MM.1S (cell line): ENCODE measurements at places on chromosomes 13 and 19.

- DNase-seq, result no peak
Measured at GRCh38 chr13:59478908-59479307, 684.8 kb downstream of the DIAPH3 start.

GRCh38 chr19:29404951-29405727, 120.7 kb upstream of the VSTM2B start:
- DNase-seq, result no peak

GRCh38 chr19:19847781-19848180, 17.9 kb upstream of the ZNF253 start:
- DNase-seq, result no peak

DNA sequence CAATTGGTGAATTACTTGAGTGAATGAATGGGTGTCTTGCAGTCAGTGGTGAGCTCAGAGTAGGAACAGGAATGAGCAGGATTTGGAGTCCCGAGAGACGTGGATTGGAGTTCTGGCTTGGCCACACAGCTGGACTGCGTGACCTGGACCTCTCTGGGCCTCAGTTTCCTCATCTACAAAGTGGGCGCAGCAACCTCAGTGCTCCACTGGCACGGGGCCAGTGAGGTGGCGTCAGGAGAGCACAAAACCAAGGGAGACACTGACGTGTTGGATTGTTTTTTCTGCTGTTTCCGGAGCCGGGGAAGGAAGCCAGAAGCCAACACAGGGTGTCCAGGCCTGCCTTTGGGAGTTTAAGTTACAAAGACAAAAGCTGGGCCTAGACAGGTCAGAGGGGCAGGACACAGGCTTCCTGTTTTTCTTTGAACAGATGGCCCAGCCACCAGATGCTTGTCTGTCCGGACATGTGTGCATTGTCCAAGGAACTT, 6.5 kb upstream of the DOCK6 start:
- no peak for DNase-seq

DNA sequence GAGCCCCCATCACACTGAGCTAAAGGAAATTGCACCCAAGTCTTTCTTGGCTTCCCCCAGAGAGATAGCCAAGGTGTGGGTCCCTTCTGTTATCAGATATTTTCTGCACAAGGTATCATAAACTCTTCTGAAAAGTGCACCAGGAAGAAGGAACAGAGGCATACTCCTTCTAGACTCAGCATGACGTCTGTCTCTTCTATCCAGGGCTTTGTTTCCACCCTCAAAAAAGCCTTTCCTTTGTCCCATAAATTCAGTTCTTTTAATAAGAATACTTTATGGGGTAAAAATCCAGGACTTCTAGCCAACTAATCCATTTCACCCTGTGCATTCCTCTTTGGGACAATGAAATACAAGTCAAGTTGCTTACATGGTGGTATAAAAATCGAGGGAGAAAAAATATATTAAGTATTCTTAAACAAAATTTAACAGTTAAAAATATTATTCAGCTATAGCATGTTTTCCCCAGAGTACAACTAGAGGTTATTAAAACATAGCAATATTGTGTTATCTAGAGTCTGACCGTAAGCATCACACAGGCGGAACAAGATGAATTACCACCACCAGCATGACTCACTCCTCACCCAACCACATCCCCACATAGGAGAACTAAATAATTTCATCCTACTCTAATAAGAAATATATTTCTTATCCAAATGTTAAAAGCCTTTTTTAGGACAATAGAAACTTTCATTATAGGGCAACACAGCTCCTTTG, 79.9 kb upstream of the GPC6 start:
- DNase-seq, result no peak

DNA sequence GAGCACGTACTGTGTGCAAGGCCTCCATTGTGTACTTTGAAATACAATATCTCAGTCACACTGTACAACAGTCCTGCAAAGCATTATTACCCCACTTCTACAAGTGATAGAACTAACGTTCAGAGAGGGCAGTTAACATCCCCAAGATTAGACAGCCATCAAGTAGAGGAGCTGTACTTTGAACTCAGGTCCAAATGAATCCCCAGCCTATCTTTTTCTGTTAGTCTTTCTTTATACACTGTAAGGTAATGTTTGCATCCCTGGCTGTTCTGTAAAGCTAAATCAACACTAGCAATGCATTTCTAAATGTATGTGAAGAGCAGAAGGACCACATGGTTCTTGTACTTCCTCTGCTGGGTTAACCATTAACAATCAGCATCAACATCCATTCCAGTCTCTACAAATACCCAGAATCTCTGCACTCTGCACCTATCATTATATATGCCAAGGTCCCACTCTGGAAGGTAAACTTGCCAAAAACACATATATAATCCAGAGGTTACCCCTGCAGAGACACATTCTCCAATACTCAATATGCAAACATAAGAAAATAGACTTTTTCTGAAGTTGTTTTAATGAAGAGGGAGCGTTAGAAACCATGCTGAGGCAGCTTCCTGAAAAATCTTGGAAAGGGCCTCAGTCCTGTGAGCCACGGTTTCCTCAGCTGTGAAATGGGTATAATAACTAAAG, 182.3 kb downstream of the MZT1 start:
- no peak for DNase-seq

GRCh38 chr13:99734013-99734693, 232.9 kb downstream of the TM9SF2 start:
- DNase-seq, result no peak

- DNase-seq, result no peak
Measured at GRCh38 chr19:2171349-2172145, 7.8 kb downstream of the DOT1L start.
